ENCODE measurements at places on chromosomes 6 and 20.

DNA sequence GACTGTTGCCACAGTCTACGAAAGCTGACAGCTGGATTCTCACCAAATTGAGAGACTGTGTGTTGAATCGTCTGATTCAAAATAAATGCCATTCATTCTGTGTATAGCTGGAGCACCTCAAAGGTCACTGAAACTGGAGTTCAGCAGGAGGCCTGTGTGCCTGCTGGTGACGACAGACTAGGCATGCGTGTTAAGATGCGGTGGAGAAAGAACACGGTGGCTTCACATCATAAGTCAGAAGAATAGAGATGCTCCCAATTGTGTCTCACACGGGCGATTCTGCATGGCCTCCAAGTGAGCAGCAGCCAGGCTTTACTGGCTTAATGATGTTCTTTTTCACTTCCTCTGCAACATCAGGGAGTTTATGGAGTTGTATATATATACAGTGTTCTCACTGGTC lies 32.3 kb downstream of the SNHG17 start:
- no peak for DNase-seq

- no peak for DNase-seq
Observed at GRCh38 chr6:116074732-116075390, 14.2 kb upstream of the FRK start.

GRCh38 chr6:6538261-6538660 lies 50.3 kb upstream of the LY86 start:
- no peak for DNase-seq

DNA sequence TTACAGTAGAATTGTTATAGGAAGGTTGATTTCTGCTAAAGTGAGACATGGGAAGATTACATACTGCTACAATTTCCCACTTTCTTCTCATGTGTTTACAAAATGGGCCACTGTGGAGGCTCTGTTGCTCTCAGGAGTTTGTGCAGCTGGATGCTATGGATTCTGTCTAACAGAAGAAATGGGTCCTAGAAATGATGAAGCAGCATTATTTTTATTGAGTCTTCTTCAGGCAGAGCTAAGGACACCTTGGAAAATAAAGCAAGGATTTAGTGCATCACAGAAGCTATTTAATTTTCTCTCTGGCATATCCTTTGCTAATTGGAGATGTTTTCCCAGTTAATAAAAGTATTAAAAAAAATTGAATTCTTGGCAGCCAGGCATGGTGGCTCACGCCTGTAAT lies 29.2 kb downstream of the CCDC170 start:
- no peak for DNase-seq

GRCh38 chr6:74114428-74114827 lies 418.4 kb downstream of the CD109 start:
- DNase-seq = no peak

GRCh38 chr6:152648105-152648504 lies 10.9 kb upstream of the SYNE1 start:
- DNase-seq = no peak

DNA sequence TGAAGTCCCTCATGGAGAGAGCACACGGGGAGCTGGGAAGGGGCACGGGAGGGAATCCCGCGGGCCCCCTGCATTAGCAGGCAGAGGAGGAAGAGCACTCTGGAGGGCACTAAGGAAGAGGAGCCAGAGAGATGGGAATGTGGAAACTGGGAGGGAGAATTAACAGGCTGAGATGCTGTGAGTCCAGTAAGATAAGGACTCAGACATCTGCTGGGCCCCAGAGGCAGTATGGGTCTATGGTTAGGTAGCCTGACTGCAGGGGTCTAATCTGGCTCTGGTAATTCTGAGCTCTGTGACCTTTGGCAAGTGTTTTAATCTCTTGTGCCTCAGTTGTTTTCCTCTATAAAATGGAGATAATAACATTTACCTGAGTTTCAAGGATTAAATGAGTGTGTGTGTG lies 15.7 kb upstream of the SRSF3 start:
- no peak for DNase-seq

- DNase-seq = no peak
Observed at GRCh38 chr6:27441001-27441400, 31.9 kb downstream of the ZNF184 start.

- no peak for DNase-seq
Observed at GRCh38 chr6:21769405-21769861, 175.9 kb downstream of the SOX4 start.

DNA sequence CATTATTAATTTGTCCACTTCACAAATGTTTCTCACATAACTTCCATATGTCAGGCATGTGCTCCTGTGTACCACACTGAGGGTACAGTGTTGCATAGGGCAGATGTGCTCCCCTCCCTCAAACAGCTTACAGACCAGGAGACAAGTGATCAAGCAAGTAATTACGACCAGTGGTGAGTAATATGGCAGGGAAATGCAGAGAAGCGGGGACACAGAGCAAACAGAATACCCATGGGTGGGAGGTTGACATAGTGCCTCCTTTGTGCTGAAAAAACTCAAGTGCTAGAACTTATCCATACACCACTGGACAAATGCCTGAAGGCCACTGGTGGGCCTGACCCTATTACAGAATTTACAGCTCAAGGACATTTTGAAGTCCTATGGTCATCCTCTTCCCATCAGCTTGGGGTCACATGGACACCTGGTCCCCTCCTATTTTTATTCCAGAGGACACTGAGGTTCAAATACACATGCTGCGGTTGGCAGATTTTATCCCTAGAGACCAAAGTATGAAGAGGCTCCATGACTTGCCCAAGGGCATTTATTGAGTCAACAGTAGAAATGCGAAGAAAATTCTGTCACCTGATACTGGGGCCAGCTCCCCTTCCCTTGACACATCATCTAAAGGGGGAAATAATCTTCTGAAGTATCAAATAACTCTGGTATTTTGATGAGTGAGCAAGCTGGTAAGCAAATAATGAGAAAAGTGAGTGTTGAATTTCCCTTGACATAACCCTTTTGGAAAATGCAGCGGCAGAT lies 116.6 kb downstream of the QRSL1 start:
- DNase-seq = no peak

GRCh38 chr6:108746836-108747575 lies 101.2 kb upstream of the ARMC2 start:
- no peak for DNase-seq

- no peak for DNase-seq
Observed at GRCh38 chr6:31416394-31417014, 13.1 kb downstream of the MICA start.

Measured in stimulated activated CD4-positive, alpha-beta T cell treated with anti-CD3 and anti-CD28 coated beads, TNF-alpha, amount 100 ng/mL, for 1 hour (primary cell).